ENCODE measurements at places on chromosomes 12 and 14.

DNA sequence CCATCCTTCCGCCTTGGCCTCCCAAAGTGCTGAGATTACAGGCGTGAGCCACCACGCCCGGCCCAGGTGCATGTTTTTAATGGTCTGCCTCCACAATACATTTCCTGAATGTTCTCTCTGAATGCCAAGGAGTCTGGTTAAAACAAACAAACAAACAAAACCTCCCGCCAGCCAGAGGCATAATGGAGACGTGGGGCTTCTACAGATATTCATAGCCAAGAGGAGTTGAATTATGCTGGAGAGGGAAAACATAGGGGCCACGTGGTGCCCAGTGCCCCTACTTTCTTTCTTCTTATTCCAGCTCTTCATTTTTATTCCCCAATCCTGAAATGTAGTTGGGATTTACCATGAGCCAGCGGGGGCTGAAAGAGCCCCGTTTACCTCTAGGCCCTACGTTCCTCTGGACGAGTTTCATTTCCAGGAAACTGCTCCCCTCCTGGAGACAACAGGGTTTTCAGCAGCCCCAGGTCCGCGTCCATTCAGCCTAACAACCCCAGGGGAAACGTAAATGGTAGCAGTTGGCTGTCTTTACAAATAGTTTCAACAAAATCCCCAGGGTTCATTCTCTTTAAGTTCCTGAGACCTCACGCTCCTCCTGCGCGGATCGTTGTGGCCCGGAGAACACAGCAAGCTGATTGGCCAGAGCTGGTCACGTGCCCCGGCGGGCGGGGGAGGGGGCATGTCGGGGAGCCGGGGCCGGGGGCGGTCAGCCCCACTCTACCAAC, 108.5 kb upstream of the ESRRB start:
- no peak for DNase-seq

GRCh38 chr12:108381787-108382436, 42.8 kb upstream of the CMKLR1 start:
- DNase-seq: no peak

GRCh38 chr12:111173836-111174235, 195.1 kb downstream of the PHETA1 start:
- no peak for DNase-seq

DNA sequence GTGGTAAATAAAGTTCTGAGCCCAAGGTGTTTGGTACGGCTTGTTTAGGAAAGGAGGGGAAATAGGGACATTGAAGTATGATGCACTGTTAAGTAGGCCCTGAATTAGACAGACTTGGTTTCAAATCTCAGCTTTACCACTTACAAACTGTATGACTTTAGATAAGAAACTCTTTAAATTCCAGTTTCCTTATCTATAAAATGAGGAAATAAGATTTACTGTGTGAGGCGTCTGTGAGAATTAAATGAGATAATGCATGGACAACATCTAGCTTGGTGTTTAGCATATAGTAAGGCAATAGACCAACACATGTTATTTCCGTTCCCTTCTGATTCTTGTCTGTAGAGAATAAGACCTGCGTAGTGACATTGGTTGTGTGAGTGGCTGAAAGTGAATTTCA, 7.0 kb downstream of the NCKAP1L start:
- DNase-seq: no peak

GRCh38 chr12:104011253-104011652, 38.7 kb downstream of the GLT8D2 start:
- no peak for DNase-seq

- no peak for DNase-seq
Measured at GRCh38 chr14:85483037-85483436, 46.9 kb upstream of the FLRT2 start.

DNA sequence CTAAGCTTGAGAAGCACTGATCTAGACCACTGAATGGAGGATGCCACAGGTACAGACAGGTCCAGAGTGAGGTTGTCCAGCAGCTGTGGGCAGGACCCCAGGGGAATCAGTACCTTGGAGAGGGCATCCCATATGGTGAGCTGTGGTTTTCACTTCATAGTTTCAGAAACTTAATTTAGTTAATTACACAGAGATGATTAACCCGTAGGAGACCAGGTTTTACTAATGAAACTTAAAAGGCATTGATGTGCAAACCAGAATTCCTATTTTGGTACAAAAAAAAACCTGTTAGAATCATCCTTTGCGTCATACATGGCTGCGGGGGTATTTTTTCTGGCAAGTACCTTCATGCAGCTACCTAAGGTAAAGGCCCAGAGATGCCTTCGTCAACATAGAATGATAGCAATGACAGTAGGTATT, 159.3 kb downstream of the DACT1 start:
- DNase-seq: no peak

DNA sequence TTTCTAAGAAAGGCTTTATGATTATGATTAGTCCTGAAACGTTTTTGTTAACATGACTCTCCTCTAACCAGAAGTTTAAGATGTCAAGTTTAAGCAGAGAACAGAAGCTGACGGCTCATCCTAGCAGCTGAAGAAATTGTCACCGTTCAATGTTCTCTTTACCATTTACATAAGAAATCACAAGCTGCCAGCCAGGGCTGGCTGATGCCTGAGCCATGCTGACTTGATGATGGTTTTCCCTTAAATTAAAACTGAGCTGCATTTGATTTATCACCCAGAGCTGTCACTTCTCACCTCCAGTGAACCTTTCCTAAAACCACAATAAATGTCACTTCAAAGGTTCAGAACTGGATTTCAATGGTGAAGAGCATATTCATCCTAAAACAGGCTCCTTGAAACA, 153.6 kb downstream of the KTN1 start:
- no peak for DNase-seq

GRCh38 chr14:101475456-101476257, 85.6 kb upstream of the DIO3 start:
- no peak for DNase-seq

DNA sequence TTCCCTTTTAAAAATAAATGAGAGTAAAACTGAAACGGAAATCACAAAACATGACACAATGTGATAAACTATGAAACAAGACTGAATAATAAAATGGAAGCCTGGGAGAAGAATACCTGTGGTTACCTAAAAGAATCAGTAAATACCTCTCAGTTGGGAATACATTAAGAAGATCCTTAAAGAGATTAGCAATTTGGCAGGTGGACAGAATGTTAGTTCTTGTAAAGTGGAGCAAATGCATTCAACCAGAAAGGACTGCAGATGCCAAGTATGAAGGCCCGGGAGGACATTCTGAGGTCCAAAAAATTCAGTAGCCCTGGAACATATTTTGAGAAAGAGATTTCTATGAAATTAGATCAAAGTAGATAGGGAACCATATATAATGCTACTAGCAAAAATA, 861.3 kb upstream of the SEL1L start:
- DNase-seq: no peak

- no peak for DNase-seq
Measured at GRCh38 chr14:91294153-91294552, 49.6 kb upstream of the GPR68 start.

- DNase-seq: no peak
Measured at GRCh38 chr12:101719566-101719965, 19.7 kb downstream of the SYCP3 start.

DNA sequence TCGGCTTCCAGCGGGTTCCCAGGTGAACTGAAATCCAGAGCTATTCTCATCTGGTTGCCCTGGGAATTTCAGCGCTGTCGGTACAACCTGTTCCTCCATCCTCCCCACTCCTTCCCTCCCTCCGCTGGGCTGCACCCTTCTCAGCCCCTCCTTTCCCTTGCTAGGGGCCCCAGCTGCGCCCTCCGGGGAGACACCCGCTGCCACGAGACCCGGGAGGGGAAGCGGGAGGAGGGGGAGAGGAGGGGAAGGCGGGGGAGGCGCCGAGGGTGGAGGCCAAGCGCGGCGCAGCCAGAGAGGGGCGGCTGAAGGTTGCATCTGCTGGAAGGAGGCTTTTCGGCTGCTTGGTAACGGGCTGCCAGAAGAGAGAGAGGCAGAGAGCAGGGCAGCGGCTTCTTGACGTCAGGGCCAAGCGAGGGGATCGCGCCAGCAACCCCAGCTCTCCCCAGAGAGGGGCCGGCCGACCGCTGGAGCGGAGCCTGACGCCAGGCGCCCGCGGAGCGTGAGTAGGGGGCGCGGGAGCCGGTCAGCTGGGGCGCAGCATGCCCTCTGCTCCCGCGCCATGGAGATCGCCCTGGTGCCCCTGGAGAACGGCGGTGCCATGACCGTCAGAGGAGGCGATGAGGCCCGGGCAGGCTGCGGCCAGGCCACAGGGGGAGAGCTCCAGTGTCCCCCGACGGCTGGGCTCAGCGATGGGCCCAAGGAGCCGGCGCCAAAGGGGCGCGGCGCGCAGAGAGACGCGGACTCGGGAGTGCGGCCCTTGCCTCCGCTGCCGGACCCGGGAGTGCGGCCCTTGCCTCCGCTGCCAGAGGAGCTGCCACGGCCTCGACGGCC, at the start of gene KCNA5:
TSS of gene KCNA5 (plus strand) at position 291 of the 831 bp plus-strand sequence. CDS start at position 560, 269 bp downstream.
- no peak for DNase-seq

DNA sequence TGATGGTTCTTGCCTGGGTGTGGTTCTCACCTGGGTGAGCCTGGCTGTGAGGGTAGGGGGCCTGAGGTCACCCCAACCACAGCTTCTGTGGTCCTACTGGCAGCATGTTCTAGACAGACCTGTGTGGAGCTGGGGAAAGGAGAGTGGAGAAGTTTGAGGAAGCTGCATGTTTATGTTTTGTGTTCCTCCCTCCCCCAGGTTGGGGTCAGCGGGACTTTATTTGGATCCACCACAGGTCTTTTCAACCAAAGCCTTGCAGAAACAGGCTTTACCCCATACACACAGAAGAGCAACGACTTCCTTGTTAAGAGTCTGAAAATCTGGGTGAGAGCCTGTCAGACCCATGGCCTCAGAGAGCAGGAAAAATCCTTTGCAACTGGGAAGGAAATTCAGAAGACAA, 5.6 kb downstream of the CD9 start:
- DNase-seq: no peak

GRCh38 chr14:72758420-72758819, 135.5 kb downstream of the DPF3 start:
- no peak for DNase-seq
